ENCODE measurements at places on chromosomes 1 and 21.

GRCh38 chr1:244840219-244840794 lies 4.8 kb downstream of the COX20 start:
- DNase-seq = no peak

DNA sequence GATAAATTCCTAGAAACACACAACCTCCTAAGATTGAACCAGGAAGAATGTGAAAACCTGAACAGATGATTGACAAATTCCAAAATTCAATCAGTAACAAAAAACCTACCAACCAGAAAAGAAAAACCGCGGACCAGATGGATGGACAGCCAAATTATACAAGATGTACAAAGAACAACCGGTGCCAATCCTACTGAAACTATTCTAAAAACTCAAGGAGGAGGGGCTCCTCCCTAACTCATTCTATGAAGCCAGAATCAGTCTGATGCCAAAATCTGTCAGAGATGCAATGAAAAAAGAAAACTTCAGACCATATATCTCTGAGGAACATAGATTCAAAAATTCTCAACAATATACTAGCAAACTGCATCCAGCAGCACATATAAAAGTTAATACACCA lies 262.4 kb upstream of the DAB1 start:
- DNase-seq = no peak

GRCh38 chr1:94578856-94579255 lies 37.3 kb upstream of the F3 start:
- DNase-seq = no peak

DNA sequence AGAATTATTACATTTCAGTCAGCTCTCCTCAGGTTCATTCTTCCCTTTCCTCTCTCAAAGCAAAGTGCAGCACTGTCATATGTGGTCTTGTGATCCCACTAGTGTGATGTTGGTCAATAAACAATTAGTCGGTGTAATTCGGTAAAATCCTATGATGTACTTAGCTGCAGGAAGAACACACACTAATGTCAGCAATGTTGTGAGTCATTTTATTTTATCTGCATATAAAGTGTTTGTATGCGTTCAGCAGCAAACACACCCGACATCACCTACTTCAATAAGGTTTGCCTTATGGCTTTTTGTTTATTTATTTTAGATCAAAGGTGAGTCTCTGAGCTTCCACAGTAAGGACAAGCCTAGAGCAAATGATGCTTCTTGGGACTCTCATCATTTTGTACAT lies 47.8 kb downstream of the PTPN14 start:
- no peak for DNase-seq

DNA sequence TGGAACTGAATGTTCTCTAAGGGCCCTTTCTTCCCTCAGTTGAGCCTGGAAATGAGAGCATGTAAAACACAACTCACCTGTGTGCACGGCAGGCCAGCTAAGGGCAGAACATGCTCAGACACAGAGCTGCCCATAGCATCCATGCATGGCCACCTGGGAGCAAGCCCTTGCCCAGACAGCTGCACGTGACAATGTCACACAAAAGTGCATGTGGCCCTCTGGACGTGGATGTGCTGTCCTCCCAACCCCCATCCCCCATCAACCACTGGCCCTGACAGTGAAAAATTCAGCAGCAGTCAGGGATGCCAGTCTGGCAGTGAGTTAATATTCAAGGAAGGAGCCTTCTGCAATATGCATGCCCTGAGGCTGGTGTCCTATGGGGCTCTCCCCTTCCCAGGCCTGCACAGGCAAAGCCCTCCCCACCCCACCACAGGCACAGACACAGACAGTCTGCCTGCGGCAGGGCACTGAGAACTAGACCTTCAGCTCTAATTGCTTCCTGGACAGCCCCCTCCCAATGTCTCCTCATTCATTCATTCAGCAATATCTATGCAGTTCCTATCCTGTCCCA lies 14.6 kb upstream of the COL16A1 start:
- DNase-seq = no peak

GRCh38 chr1:88877382-88877825 lies 14.0 kb downstream of the GTF2B start:
- no peak for DNase-seq

DNA sequence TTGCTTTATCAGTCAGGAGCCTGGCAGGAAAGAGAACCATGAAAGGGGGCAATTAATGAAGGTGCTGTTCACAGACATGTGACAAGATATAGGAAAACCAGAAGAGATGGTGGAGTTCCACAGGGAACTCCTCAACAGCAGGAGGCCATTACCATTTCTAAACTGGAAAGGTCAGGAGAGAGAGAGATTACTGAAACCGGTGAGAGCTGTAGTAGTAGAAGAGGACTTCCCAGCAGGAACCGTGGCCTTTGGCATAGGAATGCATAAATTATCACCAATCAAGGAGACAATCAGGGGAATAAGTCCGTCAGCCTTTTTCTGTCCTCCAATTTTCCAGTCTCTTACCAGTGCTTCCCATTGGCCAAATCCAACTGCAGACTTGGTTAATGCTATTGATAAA lies 23.0 kb upstream of the ABCD3 start:
- DNase-seq = no peak

DNA sequence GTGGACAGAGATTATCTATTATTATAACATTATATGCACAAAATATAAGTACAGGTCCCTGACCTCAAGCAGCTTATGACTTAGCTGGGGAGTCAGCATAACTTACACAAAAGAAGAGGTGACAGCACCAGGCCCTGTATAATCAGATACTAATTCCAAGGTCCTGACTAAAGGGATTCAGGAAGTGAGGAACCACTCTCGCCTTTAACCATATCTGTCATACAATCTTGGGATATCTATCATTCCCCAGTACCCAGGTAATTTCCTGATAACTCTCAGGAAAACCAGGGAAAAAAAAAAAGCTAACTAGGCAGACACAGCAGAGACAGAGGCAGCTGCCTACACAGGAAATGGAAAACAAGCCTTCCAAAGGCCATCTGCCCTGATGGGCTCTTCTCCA lies 78.5 kb upstream of the CAMK1G start:
- DNase-seq = no peak

GRCh38 chr1:29833581-29833980 lies 597.3 kb downstream of the PTPRU start:
- no peak for DNase-seq

- no peak for DNase-seq
These were observed 153.1 kb upstream of the CXADR start for GRCh38 chr21:17359781-17360180.

DNA sequence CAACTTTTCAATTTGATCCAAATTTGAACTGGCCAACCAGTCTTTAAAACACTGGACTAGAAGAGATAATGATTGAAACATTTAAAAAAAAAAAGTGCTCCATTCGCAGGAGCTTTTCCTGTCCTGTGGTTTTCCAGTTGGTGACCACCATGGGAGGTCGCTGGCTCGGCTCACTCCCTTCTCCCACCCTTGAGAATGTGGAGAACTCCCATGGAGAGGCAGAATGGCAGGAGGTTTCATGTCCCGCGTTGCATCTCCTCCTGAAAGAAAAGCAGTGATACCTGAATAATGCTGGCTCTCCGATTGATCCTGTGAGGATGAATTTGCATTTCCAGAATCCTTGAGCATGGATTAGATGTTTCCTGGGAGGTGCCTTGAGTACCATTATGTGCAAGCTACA lies 16.5 kb upstream of the MPZL1 start:
- no peak for DNase-seq

DNA sequence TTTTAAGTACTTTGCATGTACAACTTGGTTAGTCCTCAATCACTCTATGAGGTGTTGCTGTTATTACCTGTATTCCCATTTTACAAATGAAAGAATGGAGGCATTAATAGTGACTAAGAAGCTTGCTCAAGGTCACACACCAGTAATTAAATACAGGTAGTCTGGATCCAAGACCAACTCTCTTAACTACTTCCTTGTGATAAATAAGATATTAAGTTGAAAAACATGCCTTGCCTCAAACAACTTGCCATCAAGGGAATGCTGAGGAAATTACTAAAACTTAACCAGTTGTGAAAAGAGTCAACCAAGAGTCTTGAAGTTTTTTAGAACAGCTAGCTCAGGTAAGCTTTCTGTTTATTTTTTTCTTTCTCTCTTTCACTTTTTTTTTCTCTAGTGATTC lies 21.0 kb upstream of the LAMC1 start:
- no peak for DNase-seq

DNA sequence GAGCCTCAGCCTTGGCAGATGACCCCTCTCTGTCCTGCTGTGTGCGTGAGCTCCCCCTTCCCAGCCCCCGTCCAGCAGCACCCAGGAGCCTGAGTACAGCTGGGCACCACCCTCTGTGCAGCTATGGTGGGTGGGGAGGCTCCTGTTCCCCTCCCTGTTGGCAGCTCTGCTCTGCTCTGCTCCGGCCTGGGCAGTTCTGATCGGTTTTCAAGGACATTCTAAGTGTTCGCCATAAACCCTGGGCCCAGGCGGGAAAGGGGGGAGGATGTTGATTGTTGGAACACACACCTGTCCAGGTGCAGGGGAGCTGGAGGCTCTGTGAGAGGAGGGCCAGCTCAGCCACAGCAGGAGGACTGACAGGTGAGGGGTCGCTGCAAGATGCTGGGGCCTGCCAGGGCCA lies at the start of gene CLCNKB:
Gene CLCNKB, plus strand, starts transcription at position 262 of the 400 bp plus-strand sequence. CDS start 711 bp downstream, outside the sequence.
- DNase-seq = no peak

DNA sequence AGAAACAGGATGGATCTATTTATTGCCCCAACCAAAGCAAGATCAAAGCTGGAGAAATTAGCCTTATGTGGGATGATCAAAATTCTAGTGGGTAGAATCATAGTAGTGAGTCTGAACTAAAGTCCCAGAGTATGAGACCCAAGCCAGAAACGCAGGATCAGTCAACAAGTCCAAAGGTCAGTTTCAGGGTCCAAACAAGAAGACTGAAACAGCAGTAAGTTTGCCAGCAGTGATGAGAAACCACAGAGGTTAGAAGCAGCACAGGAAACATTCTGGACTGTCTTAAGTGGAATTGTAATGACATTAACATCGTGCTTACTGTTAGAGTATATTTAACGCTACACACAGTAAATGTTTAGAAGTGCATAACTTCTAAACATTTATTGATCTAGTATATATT lies 251.0 kb downstream of the LRRIQ3 start:
- DNase-seq = no peak

- DNase-seq = no peak
These were observed 18.5 kb downstream of the CLCA1 start for GRCh38 chr1:86487131-86487810.

- no peak for DNase-seq
These were observed 92.0 kb upstream of the BARHL2 start for GRCh38 chr1:90809093-90809492.

DNA sequence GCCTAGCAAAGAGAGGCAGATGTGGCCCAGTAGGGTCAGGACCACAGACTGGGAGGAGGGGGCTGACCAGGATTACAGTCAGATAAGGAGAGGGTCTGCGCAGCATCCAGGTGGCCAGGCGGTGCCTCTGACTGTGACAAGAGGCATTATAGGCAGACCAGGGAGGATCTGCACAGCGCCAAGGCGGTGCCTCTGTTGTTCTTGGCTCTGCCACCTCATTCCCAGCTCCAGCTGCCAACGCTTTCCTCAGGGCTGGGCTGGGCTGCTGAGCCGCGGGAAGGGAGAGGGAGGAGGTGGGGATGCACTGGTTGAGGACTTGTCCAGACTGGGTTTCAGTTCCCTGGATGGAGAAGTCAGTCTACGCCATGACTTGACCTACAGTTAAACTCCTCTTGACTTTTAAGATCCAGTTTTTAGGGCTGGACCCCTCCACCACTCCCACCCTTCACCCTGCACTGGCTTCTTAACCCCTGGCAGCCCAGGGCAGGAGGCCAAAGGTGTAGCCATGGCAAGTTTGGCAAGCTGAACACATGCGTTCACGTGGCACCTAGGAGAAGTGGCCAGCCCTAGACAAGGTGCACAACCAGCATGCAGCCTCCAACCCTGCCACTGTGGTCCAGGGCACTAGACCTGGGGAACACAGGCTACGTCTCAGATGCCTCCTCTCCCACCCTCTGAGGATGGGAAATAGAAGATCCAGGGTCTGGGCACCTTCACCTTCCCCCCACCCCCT lies 4.5 kb upstream of the CRABP2 start:
- no peak for DNase-seq

GRCh38 chr1:85244271-85245061 lies 15.0 kb downstream of the C1orf52 start:
- no peak for DNase-seq

DNA sequence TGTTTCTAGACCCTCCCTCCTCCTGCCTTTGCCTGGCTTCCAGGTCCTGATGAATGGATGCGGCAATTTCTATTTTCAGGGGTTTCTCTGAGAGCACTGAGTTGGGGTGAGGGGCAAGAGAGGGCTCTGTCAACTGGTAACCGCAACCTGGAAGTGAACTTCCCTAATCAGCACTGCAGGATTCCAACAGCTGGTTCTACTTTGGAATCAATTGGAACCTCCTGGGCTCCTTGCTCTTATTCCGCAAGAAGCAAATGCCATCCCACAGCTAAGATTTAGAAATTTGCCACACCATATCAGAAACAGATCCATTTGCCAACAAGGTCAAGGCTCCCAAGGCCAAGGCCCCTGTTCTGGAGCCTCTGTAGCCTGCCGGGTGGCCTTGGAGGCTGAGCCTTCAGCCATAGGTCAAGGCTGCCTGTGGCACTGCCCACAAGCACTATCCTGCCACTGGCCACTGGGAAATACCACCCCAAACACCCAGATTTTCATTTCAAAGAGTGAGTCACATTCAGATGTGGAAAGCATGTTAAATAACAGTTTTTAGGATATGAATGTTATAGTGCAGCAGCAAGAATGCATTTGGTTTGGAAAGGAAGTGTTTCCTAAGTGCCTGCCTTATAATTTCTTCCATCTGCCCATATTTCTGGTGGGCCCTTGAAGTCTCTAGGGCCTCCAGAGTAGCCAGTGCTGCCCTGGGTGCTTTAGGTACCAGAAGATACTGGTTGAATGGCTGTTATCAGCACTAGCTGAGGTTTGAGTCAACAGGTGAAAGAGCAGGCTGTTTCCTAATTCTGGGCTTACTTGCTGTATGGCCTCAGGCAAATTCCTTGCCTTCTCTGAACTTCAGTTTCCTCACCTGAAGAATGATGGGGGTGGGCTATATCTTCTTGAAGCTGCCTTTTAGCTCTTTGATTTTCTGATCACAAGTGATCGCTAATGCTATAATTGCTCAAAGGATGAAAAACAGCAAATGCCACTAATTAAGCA lies 56.3 kb upstream of the JUN start:
- DNase-seq = no peak

GRCh38 chr1:66175581-66175980 lies 358.4 kb upstream of the SGIP1 start:
- no peak for DNase-seq

GRCh38 chr1:228162286-228163006 lies 3.2 kb upstream of the IBA57 start:
- no peak for DNase-seq

GRCh38 chr1:932776-933602 lies 9.3 kb downstream of the SAMD11 start:
- no peak for DNase-seq

DNA sequence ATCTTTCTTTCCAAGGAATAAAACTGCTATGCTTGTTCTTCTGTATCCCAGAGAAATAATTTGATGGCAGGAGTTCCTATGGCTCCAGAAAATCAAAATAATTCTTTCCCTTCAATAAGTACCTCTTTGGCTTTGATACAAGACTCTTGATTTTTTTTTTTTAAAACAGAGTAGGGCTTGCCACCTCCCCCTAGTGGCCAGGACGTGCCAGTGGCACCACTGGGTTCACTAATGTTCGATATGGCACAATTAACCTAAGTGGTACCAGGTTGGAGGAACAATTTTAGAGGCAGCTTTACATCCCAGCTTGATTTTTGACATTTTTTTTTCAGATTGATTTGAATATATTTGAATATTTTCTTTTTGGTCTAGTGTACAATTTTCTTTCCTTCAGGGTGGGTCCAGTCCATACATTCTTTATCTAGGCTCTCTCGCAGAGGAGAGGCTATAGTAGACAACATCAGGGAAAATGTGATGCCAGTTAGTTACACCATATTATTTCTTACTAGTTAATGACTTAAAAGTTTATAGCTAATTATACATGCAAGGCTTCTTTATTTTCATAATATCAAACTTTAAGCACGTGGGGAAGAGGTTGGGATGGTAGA lies 330.9 kb downstream of the S1PR1 start:
- DNase-seq = peak; percentile 3
